ENCODE measurements at places on chromosomes 3 and 15.

DNA sequence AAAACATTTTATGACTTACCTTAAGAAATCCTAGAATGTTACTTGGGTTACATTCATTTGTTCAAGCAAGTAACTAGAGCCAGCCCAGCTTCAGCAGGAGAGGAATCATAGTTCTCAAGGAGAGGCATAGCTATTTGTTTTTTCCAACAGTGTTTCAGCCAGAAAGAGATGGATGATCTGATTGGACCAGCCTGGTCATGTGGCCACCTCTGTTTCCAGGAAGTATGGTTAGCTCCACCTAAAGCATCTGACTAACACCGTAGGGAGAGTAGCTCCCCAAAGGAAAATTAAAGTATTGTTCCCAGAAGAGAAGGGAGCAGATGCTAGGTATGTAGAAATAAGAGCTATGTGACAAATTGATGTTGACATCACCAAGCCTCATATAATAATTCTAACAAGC is 417.1 kb downstream of the TAFA4 start:
- no peak for DNase-seq

GRCh38 chr3:57512166-57512565 is 32.0 kb downstream of the DNAH12 start:
- DNase-seq: no peak

DNA sequence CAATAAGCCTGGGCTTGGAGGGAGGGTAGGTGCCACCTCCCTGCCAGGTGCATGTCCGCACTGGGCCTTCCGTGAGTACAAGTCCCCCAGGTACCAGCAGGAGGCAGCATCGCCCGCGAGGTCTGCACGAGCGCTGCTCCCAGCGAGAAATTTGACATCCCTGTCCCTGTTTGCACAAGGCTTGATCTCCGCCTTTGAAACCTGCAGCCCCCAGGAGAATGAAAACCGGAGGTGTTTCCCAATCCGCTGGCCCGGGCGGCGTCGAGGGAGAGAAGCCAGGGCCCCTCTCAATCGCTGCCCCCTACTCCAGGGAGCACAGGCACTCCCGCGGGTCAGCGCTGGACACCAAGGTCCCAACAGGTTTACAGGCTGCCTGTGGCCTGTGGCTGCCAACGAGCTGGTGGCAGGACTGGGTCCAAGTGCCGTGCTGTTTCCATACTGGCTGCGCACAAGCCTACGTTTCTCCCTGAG is 961 bp downstream of the HAPLN3 start:
- peak; percentile 30 for DNase-seq

DNA sequence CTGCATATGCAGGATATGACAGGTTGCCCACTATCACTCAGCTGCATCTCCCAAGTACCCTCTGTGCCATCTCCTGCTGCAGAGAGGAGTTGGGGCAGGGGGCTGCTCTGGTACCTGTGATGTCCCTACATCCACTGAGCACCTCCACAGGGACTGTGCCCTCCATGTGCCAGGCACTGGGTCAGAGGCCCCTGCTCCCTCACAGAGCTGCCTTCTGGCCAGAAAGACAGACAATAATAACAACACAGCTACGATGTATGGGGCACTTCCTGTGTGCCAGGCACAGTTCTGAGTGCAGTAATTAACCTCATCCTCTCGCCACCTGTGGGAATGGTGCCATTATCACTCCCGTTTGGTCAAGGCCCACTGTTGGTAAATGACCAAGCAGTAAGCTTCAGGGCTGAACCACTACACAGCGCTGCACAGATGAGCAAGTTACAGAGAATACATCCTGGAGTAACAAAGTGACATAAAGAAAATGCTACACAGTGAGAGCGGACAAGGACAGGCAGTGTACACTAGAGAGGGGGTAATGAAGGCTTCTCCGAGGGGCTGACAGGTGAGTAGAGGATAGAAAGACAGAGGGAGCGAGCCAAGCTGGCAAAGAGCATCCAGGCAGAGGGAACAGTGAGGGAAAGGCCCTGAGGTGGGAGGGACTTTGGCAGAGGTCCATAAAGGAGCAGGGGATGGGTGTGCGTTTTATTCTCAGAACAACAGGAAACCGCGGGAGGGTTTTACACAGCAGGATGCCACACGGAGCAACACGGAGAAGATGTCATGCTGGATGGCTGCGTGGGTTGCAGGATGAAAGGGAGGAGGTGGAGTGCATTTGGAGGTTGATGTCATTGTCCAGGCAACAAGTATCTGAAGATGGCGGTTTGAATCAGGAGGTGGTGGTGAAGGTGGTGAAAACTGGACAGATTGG is 13.6 kb downstream of the WNT7A start:
- DNase-seq: no peak

- no peak for DNase-seq
These were observed 70.1 kb downstream of the HCN4 start for GRCh38 chr15:73298522-73299245.

DNA sequence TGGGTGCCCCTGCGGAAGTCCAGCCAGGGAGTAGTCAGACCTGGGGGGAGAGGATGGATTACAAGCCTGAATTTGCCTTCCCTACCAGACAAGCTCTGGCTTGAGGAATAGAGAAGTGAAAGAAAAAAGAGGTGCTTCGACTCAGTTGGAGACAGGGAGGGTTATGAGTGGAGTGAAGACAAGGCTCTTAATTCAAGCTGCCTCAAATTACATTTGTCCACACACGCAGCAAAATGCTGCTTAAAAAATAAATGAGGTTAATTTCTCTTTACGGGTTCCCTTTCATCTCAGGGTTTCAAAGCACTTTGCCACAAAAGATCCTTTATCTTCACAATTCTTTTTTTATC is 49.0 kb upstream of the SLC4A7 start:
- peak; percentile 32 for DNase-seq

DNA sequence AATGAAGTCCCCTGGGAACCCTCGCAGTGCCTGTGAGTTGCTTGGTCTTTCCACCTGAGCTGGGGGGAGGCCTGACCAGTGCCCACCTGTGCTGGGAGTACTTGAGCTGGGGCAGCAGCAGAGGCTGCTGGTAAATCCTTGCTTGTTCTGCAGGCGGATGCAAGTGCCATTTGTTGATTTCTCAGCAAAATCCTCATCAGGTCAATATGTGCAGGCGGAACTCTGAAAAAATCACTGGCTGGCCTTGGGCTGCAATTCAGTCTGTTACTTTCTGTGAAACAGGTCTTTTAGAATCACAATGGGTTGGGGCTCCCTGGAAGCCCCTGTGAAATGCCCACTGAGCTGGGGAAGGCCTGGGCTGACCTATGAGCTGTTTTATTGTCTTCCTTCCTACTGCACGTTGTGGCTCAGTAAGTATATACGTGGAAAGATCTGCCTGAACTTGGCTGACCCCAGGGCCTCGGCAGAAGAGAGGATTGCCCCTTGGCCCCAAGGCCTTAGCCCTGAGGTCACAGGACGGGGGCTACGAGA is 182.0 kb upstream of the RGMA start:
- DNase-seq: no peak

DNA sequence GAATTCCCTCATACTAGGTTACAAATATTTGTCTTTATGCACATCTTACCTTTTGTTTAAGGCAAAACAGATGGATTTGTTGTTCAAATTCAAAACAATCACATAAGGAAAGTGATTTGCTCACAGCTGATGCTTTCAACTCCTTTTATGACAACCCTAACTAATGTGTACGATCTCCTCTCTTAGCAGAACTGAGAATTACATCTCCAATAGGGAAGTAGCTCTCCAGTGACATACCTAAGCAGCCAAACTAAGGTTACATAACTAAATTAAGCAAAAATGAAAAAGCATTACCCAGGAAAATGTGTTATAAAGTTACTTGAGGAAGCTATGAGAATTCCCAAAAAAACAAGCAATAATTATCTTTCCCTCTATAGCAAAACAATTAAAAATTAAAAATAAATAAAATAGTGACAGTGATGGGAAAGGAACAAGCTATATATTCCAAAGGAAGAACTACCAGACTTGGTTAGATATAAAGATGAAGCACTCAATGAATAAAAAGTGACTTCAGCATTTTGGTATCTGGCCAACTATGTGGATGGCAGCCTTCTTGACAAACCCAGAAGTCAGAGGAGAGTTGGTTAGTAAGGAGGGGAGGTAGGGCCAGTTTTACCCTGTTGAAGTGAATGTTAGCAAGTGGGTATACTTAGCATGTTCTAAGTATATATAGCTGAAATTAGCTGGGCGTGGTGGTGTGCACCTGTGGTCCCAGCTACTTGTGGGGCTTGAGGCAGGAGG is 32.4 kb downstream of the PEAK1 start:
- peak; percentile 7 for DNase-seq

- DNase-seq: no peak
These were observed 28.7 kb downstream of the TAMM41 start for GRCh38 chr3:11818033-11818432.

GRCh38 chr3:65114041-65114440 is 426.2 kb upstream of the ADAMTS9 start:
- no peak for DNase-seq

DNA sequence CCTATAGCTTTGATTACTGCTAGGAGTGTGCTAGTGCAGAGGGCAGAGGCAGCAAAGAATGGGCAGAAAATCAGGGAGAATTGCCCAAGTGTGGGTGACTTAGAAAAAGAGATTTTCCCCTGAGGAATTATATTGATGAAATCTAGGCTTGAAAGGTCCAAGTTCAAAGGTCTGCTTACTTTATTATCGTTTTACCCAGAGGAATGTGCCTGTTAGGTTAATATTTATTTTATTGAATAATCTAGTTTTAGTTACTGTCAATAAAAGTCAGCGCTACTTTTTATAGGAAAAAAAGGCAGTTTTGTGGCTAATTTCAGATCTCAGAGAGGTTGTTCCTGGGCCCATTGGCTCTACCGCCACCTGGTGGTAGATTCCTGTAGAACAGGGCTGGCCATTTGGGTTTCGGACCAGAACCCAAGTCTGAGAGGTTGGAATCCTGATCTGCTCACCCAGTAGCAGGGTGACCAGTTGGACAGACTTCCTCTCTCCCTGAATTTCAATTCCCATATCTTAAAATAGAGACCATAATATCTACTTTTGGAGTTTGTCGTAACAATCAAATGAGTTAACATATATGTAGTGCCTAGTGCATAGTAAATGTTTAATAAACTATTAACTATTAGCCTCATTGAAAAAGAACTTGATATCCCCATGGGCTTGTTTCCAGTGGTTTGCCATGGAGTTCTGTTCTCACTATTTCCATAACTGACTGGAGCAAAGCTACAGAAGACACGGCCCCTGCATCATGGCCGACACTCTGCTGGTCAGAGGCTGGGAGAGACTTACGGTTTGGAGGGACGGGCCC is 62.7 kb upstream of the ZNF148 start:
- DNase-seq: peak; percentile 34

GRCh38 chr15:53665930-53666329 is 93.5 kb downstream of the WDR72 start:
- no peak for DNase-seq

DNA sequence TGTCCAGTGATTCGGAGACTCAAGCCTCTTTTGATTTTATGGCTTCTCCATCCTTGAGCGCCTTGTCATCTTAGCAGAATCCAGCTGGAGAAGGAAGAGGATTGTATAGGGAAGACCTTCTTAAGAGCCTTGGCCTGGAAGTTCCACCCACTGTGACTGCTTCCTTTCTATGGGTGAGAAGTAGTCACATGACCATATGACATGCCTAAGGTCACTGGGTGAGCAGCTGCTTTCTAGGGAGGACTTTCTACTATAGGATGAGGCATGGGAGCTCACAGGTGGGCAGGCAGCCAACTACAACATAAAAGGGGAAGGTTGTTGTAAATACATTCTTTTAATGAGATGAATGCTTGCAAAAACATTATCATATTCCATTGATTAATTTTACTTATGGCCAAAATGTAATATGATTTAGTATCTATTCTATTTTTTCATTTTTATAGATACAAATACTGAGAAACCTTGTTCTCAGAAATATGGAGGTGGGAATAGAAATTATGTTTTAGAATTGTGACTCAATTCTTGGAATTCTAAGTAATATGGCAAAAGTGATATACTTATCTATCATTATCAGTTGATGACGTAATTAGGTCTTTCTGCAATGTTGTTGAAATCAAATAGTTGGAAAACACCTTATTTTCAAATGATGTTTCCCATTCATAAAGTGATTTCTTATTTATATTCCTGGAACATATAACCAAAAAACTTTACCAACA is 53.6 kb upstream of the MINAR1 start:
- peak; percentile 18 for DNase-seq

DNA sequence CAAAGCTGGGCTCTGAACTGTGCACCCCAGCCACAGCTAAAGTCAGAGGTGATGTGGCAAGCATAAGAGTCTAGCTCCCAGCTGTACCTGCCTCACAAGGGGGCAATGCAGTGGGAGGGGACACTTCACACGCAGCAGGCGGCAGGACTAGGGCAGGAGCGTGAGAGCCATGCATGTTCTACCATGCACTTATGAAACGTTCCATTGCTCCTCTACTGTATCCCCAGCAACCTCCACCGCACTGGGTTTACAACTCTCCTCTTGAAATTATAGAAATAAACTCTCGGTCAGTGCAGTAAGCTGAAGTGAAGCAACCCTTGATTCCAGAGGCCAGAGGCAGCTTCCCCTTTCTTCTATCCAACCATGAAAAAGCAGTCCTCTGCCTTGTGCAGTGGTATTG is 298.6 kb upstream of the STT3B start:
- no peak for DNase-seq

- peak; percentile 19 for DNase-seq
These were observed 26.6 kb upstream of the FLNB start for GRCh38 chr3:57981483-57982087.

DNA sequence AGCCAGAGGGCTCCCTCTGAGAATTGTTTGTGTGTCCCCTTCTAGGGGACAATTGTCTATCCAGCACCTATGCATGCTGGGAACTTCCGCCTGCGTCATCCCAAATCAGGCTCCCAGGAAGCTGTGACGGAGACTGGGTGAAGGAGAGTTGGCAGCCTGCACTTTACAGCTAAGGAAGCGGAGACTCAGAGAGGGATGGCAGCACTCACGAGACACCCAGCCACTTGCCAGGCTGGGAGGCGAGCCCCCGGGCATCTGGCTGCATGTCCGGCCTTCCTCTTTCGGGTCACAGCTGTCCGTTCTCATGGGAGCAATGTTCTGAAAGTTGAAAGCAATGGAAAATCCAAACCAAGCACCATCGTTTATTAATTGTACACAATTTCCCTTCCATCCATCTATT is 45.5 kb upstream of the SLC6A11 start:
- no peak for DNase-seq

- no peak for DNase-seq
These were observed 9.5 kb upstream of the LTK start for GRCh38 chr15:41523097-41523496.

- DNase-seq: no peak
These were observed 6.8 kb upstream of the IQSEC1 start for GRCh38 chr3:13080026-13080425.

DNA sequence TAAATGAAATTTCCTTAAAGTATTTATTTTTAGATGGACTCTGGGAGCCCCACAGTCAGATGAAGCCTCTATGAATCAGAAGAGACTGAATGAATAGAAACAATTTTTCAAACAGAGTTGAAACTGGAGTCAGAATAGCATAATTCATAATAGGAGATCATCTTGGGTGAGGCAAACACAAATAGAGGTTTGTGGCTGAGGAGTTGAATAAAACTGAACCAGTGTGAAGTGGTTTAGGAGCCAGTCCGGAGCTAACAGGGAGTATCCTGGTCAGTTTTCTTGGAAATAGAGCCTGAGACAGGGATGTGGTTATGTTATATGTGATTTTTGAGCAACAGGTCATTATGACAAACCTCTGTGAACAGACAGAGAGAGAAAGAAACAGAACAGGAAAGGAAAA is 39.2 kb downstream of the SAMMSON start:
- DNase-seq: no peak

All from HCEC 1CT (cell line).